ENCODE measurements at places on chromosomes 5 and 9. TPM values are rescaled to one million over a fixed set of nuclear protein-coding genes. Genes with fewer than 3 reads are reported as not detected.
A peak's percentile ranks its signal among the peaks of the same experiment; 100 is the strongest.

The ENTPD2 gene
- 0.03 TPM for polyA plus RNA-seq

- no peaks in the 10 kb centered on the region for H3K27me3 ChIP-seq
- no peak overlapping the region for H3K27ac ChIP-seq
- no peaks in the 10 kb centered on the region for H3K4me1 ChIP-seq
- H3K4me3 ChIP-seq = no peak overlapping the region
- no peaks in the 10 kb centered on the region for H3K36me3 ChIP-seq
Measured at GRCh38 chr9:37215830-37216229, 95.5 kb downstream of the ZCCHC7 start.

- no peaks in the 10 kb centered on the region for H3K4me1 ChIP-seq
- no peaks in the 10 kb centered on the region for H3K27me3 ChIP-seq
- no peak overlapping the region for H3K27ac ChIP-seq
- DNase-seq = no peak
- H3K36me3 ChIP-seq = peaks cover 6% of the 10 kb centered on the region
Measured at GRCh38 chr5:103033696-103034095, 86.2 kb downstream of the GIN1 start.

The PCDHB12 gene
- 0.36 TPM for polyA plus RNA-seq

The SH2D3C gene
- polyA plus RNA-seq = 218 TPM

- no peak overlapping the region for H3K4me3 ChIP-seq
- H3K27ac ChIP-seq = no peak overlapping the region
- H3K27me3 ChIP-seq = no peaks in the 10 kb centered on the region
- no peaks in the 10 kb centered on the region for H3K36me3 ChIP-seq
Measured at GRCh38 chr5:19630876-19631275, 357.1 kb downstream of the CDH18 start.

The IL4 gene
- polyA plus RNA-seq = not detected

DNA sequence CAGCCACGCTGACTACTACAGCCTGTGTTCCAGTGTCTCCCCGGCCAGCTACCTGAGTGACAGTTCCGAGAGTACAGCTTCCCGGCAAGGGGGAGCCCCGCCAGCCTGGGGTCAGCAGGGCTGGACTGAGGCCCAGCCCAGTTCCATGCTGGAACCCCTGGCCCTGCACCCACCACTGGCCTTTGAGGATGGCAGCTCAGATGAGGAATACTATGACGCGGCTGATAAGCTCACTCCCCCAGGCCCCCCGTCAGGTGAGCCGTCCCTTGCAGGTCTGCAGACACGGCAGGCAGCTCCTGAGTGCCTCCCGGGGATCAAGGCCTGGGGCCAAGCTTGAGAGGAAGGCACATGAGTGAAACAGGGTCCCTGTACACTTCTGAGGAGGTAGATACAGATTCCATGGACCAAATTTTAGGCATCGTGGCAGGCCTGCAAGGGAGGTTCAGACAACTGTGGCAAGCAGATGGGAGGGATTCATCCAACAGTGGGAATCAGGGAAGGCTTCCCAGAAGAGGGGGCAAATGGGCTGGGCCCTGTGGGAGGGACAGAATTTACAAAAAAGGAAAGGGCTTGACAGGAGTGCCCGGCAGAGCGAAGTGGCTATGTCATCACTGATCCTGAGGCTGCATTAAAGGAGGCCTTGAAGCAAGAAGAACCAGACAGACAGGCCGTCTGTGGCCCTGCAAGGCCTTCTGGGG is 12.8 kb upstream of the TRMT10B start:
- H3K4me1 ChIP-seq = no peaks in the 10 kb centered on the region
- no peak for DNase-seq
- no peak overlapping the region for H3K4me3 ChIP-seq
- no peak overlapping the region for H3K27ac ChIP-seq
- no peaks in the 10 kb centered on the region for H3K36me3 ChIP-seq
- peaks cover 2% of the 10 kb centered on the region for H3K27me3 ChIP-seq

DNA sequence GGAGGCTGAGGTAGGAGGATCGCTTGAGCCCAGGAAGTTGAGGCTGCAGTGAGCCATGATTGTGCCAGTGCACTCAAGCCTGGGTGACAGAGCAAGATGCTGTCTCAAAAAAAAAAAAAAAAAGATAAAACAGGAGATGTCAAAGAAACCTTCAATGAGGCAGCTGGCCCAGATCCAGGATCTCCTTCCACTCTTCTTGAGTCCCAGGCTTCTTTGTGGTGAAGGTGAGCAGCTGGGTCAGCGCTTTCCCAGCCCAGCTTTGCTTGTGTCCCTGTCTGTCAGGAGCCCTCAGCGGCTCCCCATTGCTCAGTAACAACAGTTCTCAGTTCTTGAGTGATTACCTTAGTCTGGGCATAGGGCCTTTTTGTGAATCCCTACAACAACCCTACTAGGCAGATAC is 69.4 kb upstream of the PSD2 start:
- no peak overlapping the region for H3K27ac ChIP-seq
- no peak overlapping the region for H3K4me3 ChIP-seq
- DNase-seq = no peak

DNA sequence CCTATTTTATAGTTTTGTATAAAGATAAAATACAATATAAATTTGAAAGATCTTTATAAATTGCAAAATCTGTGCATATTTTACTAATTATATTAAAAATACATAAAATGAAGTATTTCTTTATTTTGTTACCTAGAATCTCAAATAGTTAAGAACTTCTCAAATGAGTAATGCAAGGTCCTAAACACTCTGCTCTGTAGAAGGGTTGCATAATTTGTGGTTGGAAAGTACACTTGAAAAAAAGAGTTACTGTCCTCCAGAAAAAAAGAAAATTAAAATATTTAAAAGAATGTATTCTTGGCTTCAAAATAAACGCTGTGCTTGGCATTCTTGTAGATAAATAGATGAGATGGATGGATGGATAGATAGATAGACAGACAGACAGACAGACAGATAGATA is 428.8 kb upstream of the CDH6 start:
- H3K36me3 ChIP-seq = no peaks in the 10 kb centered on the region
- H3K27ac ChIP-seq = no peak overlapping the region
- no peak for DNase-seq
- H3K4me1 ChIP-seq = no peaks in the 10 kb centered on the region
- no peak overlapping the region for H3K4me3 ChIP-seq

DNA sequence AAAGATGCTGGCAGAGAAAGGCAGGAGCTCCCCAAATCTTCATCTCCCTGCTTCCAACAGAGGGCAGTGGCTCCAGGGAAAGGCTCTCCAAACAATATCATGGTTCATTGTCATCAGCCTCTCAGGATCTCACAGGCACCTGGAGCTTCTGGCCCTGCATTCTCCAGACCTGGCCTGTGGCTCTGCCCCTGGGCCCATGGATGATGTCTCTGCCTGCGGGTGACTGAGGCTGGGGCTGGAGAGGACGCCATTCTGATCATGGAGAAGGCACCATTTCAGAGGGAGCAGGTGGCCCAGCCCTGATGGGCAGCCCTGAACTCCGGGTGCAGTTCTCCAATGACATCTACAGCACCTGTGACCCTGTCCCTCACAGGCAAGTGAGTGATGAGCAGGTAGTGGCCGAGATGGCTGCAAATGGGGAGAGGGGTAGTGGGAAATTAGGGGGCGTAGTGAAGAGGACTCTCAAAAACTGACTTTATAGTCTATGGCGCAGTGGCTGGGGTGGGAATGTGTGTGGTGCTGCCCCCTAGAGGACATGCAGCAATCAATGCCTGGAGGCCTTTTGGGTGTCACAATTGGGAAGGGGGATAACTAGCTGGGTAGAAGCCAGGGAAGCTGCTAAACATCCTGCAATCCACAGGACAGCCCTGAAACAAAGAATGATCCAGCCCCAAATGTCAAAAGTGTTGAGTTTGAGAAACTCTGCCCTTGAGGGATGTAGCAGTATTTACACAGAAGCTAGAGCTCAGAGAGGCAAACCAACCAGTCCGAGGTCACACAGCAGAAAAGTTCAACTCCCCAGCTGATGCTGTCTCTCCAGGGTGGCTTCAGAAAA is 3.2 kb downstream of the SH3PXD2B start:
- no peaks in the 10 kb centered on the region for H3K27me3 ChIP-seq
- H3K27ac ChIP-seq = peak overlapping the region; percentile 48
- peak; percentile 25 for DNase-seq

The NMRK1 gene
- polyA plus RNA-seq = 17.4 TPM

DNA sequence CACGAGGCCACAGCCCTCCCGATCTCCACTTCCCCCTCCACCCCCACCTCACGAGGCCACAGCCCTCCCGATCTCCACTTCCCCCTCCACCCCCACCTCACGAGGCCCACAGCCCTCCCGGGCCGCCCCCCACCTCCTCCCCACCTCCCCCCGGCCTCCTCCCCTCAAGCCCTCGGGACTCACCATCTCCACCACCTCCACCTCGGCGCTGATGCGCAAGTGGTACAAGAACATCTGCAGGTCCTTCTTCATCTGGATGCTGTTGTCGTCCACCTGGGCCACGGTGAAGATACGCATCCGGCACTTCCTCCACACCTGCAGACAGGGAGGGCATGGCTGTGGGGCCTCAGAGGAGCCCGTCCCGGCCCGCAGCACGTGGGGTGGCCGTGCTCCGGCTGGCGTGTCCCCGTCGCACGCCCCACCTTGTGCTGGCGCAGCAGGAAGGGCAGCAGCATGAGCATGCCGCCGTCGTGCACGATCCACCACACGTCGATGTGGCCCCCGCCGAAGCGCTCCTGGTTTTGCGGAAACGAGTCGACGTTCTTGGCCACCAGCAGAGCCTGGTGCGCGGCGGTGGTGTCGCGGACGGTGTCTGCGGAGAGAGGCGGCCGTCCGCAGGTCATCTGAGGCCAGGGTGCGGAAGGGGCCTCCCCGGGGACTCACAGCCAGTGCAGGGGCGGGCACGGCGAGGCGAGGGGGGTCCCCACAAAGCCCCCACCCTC is 48.0 kb downstream of the SLC12A7 start:
- H3K27me3 ChIP-seq = no peaks in the 10 kb centered on the region
- no peak overlapping the region for H3K4me3 ChIP-seq
- no peaks in the 10 kb centered on the region for H3K4me1 ChIP-seq
- no peak for DNase-seq

DNA sequence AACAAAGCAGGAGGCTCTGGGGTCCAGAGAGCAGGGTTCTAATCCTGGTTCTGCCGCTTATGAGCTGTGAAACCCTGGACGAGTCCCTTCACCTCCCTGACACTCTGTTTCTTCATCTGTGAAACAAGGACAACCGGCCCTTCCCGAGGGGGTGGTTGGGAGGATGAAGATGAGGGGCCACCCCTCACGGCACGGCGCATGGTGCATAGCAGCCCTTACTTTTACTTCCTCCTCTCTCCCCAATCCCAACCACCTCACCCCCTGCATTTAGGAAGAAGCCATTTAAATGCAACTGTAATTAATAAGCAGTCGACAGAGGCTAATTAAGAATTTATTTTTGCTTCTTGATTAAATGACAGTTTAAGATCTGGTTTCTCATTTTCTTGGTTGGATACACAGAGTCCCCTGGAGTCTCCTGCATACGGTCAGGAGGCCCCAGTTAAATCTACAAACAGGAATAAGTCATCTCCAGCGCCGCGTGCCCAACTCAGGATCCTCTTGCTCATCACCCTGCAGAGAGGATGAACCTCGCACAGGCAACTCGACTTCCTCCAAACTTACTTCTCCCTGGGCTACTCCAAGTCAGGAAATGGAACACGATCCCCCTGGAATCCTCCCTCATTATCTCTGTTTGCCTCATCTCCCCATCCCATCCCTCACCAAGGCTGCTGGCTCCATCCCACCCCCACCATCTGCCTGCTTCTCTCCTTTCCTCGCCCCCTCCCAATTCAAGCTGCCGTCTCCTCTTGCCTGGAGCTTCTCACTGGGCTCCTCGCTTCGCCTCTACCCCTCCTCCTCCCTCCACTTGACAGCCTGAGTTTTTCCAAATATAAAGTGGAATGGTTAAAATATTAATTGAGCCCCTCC is 95.9 kb downstream of the HRH2 start:
- no peak for DNase-seq
- no peaks in the 10 kb centered on the region for H3K36me3 ChIP-seq
- no peaks in the 10 kb centered on the region for H3K27me3 ChIP-seq
- H3K27ac ChIP-seq = no peak overlapping the region
- no peaks in the 10 kb centered on the region for H3K4me1 ChIP-seq

GRCh38 chr5:176184608-176185132 is 53.6 kb upstream of the SIMC1 start:
- H3K27ac ChIP-seq = no peak overlapping the region
- DNase-seq = no peak
- no peaks in the 10 kb centered on the region for H3K4me1 ChIP-seq
- no peak overlapping the region for H3K4me3 ChIP-seq
- H3K27me3 ChIP-seq = no peaks in the 10 kb centered on the region
- H3K36me3 ChIP-seq = no peaks in the 10 kb centered on the region

GRCh38 chr9:33180526-33181184 is 13.5 kb upstream of the B4GALT1 start:
- no peaks in the 10 kb centered on the region for H3K36me3 ChIP-seq
- H3K27ac ChIP-seq = no peak overlapping the region
- peaks cover 3% of the 10 kb centered on the region for H3K4me1 ChIP-seq

GRCh38 chr9:126401107-126401506 is 74.5 kb downstream of the MVB12B start:
- H3K4me3 ChIP-seq = no peak overlapping the region
- no peaks in the 10 kb centered on the region for H3K36me3 ChIP-seq
- H3K4me1 ChIP-seq = no peaks in the 10 kb centered on the region
- H3K27ac ChIP-seq = no peak overlapping the region

- no peaks in the 10 kb centered on the region for H3K4me1 ChIP-seq
- no peak overlapping the region for H3K4me3 ChIP-seq
- H3K36me3 ChIP-seq = no peaks in the 10 kb centered on the region
Measured at GRCh38 chr5:118933703-118934102, 54.6 kb downstream of the DTWD2 start.

The IL5 gene
- not detected for polyA plus RNA-seq

DNA sequence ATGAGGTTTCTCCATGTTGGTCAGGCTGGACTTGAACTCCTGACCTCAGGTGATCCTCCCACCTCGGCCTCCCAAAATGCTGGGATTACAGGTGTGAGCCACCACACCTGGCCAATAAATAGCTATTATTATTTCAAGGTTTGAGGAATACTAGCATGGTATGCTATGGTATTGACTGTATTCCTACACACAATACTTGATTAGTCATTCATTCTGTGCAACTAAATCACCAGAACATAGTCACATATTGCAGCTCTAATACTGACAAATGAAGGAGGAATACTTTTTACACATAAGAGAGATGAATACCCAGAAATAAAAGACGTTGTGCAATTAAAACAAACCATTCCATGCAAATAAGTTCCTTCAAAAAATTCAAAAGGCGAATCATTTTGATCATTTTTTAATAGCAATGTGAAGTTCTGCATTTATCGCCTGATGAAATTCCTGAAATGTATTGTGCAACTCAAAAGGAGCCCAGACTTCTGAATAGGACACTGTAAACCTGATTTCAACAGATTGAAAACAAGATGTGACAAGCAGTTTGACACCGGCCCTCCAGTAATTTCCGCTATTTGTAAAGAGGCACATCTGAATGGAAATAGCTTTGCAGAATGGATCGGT is 687.4 kb upstream of the SEMA6A start:
- no peaks in the 10 kb centered on the region for H3K4me1 ChIP-seq
- no peak overlapping the region for H3K27ac ChIP-seq
- DNase-seq = no peak
- no peaks in the 10 kb centered on the region for H3K27me3 ChIP-seq
- H3K36me3 ChIP-seq = no peaks in the 10 kb centered on the region

DNA sequence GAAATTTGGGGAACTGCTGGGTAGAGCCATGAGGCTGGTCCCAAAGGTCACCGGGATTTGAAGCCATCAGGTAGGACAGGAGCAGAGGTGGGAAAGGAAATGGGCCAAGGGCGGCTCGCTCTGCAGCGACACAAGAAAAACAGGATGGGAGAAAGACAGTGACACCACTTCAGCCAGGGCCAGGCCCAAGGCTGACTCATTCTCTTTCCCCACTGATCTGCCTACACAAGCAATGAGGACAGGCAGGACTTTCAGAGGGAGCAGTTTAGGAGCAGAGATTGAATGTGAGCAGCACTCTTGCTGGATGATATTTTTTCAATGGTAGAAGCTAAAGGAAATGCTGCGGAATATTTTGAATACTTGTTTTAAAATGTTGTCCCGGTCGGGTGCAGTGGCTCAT is 3.5 kb downstream of the RUFY1 start:
- H3K4me3 ChIP-seq = no peak overlapping the region
- no peaks in the 10 kb centered on the region for H3K36me3 ChIP-seq
- H3K27ac ChIP-seq = no peak overlapping the region
- DNase-seq = peak; percentile 46

The CTXN3 gene
- polyA plus RNA-seq = not detected
